Heart left ventricle (tissue), 16 donors: ENCODE measurements at places on chromosomes 1 and 21. TPM values are rescaled to one million over a fixed set of nuclear protein-coding genes. Genes with fewer than 3 reads are reported as not detected.

The TNNT2 gene
- 28,496 TPM for polyA plus RNA-seq

The TNFRSF25 gene
- polyA plus RNA-seq = 17.5 TPM

The RIPK4 gene
- polyA plus RNA-seq = 0.04 TPM

The HSD3B1 gene
- polyA plus RNA-seq = not detected

The DYNLT5 gene
- polyA plus RNA-seq = 1.7 TPM

The LRRC38 gene
- 4.4 TPM for polyA plus RNA-seq

The OR2AK2 gene
- not detected for polyA plus RNA-seq

The SHISAL2A gene
- not detected for polyA plus RNA-seq

The ASPM gene
- 0.08 TPM for polyA plus RNA-seq

The FAM229A gene
- polyA plus RNA-seq = 4.0 TPM

The IGFN1 gene
- 0.03 TPM for polyA plus RNA-seq

The FCAMR gene
- polyA plus RNA-seq = not detected

The ESRRG gene
- polyA plus RNA-seq = 13.3 TPM

The CFAP74 gene
- not detected for polyA plus RNA-seq

The NOS1AP gene
- 1.4 TPM for polyA plus RNA-seq

The ANKRD65 gene
- polyA plus RNA-seq = 0.86 TPM

The TCEA3 gene
- polyA plus RNA-seq = 55.5 TPM

The OPRD1 gene
- polyA plus RNA-seq = under 0.01 TPM

The ICOSLG gene
- polyA plus RNA-seq = 2.6 TPM

The DEPDC1 gene
- polyA plus RNA-seq = 0.04 TPM

The PLEKHN1 gene
- polyA plus RNA-seq = 0.15 TPM

The TCHH gene
- 0.01 TPM for polyA plus RNA-seq

The PPIAL4G gene
- not detected for polyA plus RNA-seq
